Stomach (tissue), 19 donors: ENCODE measurements at places on chromosomes 11 and 22. TPM values are rescaled to one million over a fixed set of nuclear protein-coding genes. Genes with fewer than 3 reads are reported as not detected.

DNA sequence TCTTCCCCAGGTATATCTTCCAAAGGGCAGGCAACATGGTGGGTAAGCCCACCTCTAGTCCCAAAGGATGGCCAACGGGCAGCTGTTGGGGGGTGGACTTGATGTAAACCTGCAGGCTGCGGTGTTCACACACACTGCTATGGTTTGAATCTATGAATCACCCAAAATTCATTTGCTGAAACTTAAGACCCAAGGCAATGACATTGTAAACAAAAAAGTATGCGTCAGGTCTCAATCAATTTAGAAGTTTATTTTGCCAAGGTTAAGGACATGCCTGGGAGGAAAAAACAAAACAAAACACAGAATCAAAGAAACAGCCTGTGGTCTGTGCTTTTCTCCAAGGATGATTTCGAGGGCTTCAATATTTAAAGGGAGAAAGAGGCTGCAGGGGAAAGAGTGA lies 18.3 kb downstream of the RCN1 start:
- no peak for DNase-seq

ABTB2 gene
- 11.2 TPM for total RNA-seq

MMP7 gene
- total RNA-seq = 2.0 TPM

DNA sequence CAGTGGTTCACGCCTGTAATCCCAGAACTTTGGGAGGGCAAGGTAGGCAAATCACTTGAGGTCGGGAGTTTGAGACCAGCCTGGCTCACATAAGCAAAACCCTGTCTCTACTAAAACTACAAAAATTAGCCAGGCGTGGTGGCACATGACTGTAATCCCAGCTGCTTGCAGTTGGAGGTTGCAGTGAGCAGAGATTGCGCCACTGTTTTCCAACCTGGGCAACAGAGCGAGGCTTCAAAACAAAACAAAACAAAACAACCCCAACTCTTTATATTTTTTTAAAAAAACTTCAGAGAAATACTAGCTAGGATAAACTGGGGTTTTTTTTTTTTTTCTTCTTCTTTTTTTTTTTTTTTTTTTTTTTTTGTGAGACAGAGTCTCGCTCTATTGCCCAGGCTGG lies 31.8 kb upstream of the RAPSN start:
- DNase-seq = no peak

DNA sequence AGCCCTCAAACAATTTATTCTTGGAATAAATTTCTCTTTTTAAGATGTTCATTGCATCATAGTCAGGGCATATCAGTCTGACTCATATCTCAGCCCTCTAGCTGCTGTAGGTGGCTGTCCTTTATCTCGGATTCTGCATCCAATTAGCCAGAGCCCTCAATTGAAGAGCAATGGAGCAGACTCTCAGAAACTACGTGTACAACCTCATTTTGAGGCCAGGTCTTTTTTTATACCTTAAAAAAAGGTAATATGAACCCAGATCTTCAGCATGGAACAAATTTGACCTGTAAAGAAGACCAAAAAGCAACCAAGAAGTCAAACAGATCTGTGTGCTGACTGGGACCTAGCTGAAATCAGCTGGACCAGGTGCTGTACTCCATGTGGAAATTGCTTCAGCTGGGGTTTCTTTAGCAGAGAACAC lies 8.7 kb downstream of the OR52A5 start:
- DNase-seq = no peak

DNA sequence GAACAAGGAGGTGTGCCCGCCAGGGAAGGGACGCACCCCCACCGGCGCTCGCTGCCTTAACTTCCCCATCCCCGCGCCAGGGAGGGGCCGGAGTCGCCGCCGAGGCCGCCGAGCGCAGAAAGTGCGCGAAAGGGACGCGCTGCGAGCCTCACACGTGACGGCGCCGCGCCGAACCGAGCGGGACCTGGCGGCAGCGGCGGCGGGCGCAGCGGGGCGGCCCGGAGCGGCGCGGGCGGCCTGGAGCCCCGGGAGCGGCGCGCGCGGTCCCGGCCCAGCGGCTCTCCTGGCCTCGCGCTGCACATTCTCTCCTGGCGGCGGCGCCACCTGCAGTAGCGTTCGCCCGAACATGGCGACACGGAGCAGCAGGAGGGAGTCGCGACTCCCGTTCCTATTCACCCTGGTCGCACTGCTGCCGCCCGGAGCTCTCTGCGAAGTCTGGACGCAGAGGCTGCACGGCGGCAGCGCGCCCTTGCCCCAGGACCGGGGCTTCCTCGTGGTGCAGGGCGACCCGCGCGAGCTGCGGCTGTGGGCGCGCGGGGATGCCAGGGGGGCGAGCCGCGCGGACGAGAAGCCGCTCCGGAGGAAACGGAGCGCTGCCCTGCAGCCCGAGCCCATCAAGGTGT lies at the start of gene SORL1:
TSS of gene SORL1 (plus strand) at position 329 of the 623 bp plus-strand sequence. CDS start at position 347, 18 bp downstream.
- DNase-seq = peak; percentile 78

- no peak for DNase-seq
These were observed 927.3 kb upstream of the RAG2 start for GRCh38 chr11:37525336-37525735.

GRCh38 chr11:127612607-127613006 lies 612.0 kb upstream of the KIRREL3 start:
- DNase-seq = no peak

DNA sequence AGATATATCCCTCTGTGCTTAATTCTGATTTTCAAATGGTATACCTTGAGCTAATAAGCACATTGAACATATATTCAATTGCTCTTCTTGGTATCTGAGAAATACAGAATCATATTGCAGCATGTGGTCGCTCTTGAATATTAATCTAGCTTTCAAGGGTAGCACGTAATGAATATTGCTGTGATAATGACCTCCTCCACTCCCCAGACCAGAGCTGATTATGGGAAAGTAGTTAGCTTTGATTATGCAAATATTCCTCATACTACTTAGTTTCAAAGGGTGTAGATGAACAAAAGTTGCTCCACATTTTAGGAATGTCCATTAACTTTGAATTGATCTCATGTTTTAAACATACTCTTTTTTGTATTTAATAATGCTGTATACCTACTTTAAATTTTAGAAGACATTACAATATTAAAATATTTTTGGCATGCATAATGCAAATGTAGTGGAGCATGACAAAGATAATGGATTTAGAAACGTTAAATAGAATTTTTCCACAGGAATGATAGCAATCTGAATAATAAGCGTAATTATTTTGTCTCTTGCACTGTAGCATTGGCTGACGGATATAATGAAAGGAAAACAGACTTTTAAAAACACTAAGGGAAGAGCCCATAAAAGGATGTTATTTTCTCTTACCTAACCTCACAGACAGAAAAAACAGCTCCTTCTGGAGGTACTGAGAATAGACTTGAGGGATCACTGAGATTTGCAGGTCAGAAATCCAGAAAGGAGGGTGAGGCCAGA lies 27.2 kb downstream of the KBTBD3 start:
- DNase-seq = no peak

- peak; percentile 87 for DNase-seq
These were observed 33.0 kb upstream of the SOX10 start for GRCh38 chr22:38017272-38017920.

- no peak for DNase-seq
These were observed 17.0 kb upstream of the MMP12 start for GRCh38 chr11:102891736-102892135.

ME3 gene
- total RNA-seq = 82.1 TPM

DNA sequence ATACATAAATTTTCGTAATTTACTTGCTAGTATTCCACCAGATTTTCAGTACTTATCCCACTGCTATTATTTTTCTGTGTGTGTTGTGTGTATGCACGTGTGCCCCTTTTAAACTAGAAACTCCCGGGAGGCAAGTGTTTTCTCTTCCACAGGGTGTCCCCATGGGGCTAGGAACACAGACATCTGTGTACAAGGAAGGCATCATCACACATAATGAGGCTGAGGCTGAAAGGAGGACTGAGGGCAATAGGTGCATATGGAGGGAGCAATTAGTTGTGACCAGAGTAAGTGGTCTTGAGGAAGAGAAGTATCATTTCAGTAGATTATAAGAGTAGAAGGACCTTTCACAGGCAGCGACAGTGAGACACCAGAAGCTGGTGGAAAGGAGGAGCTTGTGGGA lies 2.1 kb upstream of the DPAGT1 start:
- no peak for DNase-seq

MS4A15 gene
- total RNA-seq = not detected

DNA sequence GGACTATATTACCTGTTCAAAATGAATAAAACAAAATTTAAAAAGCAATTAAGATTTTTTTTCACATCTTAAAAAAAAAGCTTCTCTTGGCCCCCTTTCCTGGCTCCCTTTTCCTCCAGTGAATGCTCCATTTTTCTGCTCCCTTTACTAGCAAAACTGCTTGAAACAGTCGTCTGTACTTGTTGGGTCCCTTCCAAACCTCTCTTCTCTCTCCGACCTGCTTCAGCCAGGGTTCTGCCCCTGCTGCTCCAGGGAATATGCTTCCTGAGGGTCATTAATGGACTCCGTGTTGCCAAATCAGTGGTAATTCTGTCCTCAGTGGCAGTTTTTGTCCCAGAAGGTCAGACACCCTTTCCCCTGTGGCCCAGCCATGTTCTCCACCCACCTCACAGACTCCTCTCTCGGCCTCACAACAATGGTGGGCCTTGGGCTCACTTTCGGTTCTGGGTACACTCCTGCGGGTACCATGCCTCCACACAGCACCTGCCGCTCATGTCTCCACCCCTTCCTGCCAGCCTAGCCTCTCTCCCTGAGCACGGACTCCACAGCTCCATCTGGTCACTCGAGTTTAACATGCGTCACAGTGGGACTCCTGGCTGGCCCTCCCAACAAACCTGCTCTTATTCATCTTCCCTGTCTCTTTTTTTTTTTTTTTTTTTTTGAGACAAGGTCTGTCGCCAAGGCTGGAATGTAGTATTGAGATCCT lies 7.8 kb upstream of the POLR3H start:
- no peak for DNase-seq

TNNT3 gene
- total RNA-seq = not detected

DNA sequence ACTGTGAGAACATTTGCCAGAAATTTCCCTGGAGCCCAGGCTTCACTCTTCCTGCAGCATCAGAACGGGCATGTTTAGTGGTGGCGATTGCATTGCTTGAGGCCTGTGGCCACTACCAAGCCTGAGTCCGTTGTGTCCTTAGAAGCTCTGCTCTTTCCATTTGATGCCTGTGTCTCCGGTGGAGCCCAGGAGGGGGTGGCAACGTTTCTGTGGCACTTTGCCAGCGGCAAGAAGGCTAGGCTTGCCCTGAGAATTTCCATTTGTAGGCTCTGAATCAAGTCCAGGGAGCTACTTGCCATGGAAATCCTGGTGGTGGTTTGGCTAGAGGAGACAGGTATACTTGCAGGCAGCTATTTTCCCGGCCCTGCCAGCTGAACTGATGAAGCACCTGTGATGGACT lies 47.1 kb downstream of the ADAMTS8 start:
- no peak for DNase-seq

GRCh38 chr22:22403771-22404170 lies 104.8 kb downstream of the ZNF280B start:
- DNase-seq = no peak

H19 gene
- total RNA-seq = 160 TPM

DNA sequence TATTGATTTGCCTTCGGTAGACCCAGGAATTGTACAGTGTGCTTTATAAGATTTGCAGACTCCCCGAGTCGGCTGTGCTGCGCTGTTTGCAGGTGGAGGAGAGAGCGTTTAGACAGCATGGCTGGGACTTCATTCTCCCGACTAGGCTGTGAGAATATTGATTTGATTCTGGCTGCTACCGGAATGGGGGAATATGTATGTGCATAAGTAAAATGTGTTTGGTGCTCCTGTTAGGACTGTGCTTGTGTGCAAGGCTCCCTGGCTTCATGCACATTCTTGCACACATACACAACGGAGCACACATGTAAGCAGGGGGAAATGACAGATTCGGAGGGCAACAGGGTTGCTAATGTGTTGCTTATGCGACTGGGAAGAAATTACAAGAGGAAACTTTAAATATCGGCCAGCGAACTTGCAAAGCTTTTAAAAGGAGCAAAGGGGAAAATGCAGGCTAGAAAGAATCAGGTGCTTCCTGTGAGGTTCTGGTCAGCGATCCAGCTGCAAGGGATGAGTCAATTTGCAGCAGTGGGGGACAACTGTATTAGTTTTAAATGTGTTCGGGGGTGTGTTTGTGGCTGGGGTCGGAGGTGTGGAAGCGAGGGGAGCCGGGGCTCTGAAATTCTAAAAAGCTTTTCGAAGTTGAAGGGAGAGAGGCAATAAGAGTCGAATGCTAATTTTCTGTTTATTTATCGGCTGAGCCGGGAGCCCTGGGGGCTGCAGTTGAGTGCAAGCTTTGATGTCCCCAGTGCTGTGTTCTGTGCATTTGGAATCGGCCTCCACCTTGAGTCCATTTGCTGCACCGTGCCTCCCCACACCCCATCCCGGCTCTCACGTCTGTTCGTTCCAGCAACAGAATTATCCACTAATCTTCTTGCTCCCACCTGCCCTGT lies 731 bp downstream of the NTM start:
- no peak for DNase-seq

DNA sequence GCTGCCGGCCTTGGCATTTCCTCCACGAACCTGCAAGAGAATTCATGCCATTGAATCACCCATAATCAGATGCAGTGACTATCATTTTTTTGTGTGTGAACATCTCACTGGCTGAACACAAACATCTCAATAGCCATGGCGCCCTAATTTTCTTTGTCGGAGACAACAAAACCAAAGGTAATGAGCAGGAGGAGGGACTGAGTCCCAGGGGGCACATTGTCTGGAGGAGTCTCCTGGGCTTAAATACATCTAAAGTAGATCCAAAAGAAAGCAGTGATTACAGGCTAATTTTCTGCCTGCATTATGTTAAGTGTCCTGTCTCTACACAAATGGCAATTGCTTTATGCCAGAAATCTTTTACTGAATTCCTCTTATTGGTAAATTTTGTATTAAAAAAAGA lies 113.5 kb downstream of the NTM start:
- no peak for DNase-seq

DNA sequence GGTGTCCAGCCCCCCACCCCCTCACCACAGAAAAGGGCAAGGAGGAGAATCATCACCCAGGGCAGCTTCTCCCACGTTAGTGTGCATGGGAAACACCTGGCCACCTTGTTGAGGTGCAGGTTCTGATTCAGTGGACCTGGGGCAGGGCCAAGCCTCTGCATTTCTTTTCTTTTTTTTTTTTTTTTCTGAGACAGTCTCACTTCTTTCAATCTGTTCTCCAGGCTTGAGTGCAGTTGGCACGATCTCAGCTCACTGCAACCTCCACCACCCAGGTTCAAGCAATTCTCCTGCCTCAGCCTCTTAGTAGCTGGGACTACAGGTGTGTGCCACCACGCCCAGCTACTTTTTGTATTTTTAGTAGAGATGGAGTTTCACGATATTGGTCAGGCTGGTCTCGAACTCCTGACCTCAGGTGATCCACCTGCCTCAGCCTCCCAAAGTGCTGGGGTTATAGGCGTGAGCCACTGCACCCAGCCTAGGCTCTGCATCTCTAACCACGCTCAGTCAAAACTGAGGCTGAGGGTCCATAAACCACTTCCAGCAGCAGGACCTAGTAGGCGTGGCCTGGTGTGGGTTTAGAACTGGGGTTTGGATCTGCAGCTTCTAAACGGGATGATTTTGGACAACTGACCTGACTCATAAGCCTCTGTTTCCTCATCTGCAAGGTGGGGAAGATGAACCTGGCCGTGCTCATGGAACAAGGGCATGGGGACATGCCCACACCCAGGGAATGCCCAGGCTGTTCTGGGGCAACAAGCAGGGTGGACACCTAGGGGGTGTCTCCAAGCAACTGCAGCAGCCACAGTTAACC lies 734 bp downstream of the ZP1 start:
- DNase-seq = no peak
